ENCODE measurements at places on chromosomes 3 and 15.

DNA sequence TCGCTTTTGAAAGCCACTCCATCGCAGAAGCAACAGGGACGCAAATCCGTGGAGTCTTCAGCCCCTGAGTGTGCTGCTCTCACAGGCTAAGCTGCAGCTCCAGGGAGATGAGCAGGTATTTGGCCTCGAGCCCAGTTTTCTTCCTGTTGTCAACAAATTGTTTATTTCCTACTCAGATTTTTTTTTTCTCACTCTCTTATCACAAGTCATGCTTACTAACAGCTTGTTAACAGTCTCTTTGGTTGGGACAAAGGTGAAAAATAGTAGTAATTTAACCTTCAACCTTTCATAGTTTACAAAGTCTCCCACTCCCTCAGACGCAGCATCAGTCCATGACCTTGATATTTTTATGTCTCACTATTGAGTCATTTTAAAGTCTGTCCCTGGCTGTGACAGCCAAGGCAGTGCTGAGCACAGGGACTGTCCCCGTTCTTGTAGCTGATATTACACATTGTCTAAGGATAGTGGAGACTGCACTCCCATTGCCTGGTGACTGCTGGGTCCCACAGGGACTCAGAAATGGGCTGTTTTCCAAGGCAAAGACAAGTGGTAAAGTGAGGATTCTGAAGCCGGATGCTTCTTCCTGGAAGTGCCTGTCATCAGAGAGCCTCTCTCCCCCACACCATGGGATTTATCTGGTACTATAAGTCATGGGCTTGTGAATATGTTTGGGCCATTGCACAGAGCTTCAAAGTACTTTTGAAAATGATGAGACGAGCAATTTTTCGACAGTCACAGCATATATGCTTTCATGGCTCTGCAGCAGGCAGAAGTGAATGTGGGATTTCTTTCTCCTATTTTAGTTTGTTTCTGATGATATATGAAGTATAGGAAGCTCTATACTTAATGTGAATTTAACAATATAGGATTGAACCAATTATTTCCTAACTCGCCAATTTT lies 59.8 kb upstream of the UNC13C start:
- no peak for DNase-seq

- DNase-seq: no peak
Measured at GRCh38 chr3:33687406-33688010, 30.5 kb downstream of the CLASP2 start.

DNA sequence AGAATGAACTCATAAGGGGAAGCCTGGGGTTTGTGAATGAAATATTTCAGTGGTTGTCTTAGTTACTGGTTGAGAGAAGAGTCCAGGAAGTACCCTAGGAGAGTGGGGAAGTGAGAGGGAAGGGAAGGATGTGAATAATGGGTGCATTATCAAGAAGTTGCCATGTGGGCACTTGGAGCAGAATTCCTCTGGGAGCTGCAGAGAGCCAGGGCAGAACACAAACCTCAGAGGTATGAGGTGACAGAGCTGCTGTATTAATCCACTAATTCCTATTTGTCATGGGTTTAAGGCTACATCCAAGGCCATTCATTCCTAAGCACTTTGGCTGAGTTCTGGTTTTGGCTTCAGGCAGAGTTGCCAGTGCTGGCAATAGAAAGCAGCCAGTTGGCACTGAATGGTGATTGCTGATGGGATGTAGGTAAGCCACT lies 29.0 kb downstream of the NDUFB4 start:
- DNase-seq: no peak

GRCh38 chr15:43876872-43877271 lies 50.1 kb downstream of the WDR76 start:
- no peak for DNase-seq

DNA sequence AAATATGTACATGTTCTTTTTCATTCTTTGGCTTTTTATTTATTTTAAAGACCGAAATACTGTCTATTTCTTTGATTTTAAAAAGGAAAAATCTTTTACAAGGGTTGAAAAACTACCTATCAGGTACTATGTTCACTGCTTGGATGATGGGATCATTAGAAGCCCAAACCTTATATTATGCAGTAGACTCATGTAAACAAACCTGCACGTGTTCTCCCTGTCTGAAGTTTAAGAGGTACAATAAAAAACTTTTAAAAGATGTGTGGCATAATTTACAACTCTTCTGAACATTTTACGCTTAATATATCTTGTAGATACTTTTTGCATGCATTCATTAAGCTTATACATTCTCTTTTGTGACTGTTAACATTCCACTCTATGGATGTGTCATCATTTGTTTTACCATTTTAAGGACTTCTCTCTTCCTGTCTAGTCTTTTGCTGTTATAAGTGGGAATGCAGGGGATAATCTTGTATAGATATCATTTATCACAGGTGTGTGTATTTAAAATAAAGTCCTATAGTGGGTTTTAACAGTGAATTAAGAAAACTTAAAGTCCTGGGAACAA lies 6.2 kb downstream of the MGA start:
- DNase-seq: no peak

DNA sequence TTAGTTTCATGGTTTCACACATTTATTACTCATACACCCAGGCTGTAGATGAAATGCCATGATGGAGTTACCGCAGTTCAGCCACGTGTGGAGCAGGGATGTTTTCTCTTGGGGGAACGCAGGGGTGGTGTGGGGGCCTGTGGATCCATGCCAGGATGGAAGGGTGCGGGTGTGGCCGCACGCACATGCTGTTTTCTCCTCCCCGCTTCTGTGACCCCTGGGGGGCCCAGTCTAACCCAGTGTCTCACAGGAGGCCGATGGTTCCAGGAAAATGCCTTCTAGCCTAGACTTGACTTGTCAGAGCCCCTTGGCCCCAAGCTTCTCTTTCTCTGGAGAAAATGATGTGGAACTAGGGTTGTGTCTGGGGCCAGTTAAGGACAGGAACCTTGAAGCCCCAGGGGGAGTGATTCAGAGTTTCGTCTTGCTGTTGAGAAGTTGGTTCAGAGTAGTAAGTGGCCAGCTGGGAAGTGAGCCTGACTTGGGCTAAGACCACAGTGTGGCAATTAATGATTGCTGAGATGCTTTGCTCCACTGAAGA lies 240.4 kb upstream of the BHLHE40 start:
- no peak for DNase-seq

GRCh38 chr3:1365528-1365927 lies 272.7 kb downstream of the CNTN6 start:
- no peak for DNase-seq

DNA sequence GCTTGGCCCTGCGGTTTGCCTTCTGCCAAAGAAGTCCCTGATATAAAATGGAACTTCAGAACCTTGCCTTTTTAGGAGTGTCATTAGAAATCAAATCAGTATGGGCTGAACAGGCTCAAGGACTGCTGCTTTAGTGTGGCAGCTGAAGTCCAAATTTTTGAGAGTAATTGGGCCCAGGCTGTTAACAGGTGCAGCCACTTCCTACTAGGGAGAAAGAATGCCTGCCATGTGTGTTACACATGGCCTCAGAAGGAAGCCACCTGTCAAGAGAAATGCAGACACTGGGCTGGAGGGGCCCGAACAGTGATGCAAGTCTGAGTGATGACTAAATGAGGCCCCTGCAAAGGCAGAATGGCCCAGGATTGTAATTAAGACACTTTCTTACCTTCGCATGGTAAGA lies 786.7 kb upstream of the CFAP20DC start:
- no peak for DNase-seq

DNA sequence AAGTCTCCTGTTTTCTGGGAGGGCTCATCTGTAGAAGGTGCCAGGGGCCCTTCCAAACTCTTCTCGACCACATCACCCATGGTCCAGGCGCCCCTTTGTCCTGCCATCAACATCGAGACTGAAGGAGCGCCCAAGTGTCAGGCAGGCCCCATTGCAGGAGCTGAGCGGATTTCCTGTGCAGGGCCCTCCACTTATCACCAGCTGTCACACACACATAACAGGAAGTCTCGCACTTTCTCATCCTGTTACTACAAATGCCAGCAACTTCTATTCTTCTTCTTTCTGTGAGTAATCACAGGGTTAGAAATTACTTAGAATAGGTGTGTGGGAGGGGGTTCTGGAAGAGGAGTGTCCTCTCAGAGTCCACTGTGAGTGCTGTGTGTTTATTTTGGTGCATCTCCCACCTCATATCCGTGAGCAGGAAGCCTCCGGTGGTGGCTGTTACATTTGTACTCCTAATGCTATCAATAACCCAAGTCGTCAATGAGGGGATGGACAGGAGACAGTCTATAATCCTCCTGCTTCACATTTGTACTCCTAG lies at the start of gene KLHL6:
TSS of gene KLHL6 (minus strand) at position 166 of the 541 bp plus-strand sequence. CDS start at position 113, 53 bp downstream.
- DNase-seq: peak; percentile 83

DNA sequence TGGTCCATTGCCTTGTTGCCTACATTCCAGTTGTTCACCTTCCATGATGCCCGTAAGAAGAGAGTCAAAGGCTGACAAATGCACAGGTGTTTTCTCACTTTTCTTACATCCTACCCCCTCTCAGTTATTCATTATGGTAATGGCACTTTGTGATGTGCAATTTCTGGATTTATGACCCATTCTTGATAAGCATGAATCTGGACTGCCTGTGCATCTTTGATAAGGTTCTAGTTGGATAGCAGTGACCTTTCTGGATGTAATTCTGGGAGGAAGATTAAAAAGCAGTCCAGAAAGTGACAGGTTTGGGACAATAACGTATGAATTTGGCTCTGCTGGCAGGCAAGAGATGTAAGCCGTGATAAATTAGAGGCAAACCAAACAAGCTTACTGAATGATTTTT lies 101.5 kb downstream of the ROBO2 start:
- DNase-seq: no peak

DNA sequence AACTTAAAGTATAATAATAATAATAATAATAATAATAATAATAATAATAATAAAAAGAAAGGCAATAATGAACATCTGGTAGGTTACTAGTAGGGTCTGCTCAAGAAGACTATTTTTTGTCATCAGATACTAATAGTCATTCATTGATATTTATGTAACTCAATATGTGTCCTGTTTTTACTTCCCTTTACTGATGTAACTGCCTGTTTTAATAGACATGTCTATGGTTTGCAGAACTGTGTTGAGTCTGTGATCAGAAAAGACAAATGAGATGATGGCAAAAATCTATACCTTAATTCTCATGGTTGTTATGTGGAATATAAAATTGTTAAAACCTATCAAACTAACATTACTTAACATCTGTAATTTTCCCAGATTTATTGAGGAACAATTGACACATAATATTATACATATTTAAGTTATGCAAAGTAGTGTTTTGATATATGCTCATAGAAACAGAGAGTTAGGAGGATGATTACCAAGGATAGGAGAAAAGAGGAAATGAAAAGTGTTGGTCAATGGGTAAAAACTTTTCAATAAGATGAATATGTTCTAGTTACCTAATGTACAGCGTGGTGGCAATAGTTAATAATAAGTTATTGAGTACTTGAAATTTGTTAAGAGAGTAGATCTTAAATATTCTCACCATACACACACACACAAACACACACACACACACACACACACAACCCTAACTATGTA lies 699.4 kb downstream of the ZPLD1 start:
- no peak for DNase-seq

DNA sequence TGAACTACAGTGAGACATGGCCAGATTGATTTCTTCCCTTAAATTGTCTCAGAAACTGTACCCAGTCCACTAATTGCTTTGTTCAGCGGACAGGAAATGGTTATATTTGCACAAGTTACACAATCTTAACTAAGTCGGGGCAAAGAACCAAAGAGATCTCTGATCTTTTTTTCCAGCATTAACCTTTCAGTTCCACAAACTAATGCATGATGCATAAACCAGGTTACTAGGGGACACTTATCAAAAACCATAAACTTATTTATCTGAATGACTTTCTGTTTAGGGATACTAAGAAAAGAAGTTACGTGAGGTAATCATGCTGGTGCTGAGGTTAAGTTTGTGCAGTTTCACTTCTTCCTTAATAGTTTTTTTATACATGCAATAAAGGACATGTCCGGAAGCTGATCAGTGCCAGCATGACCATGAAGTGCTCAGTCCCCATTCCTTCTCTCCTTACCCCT lies 22.4 kb downstream of the FNDC3B start:
- DNase-seq: no peak

- no peak for DNase-seq
Measured at GRCh38 chr3:7436542-7436941, 575.6 kb downstream of the GRM7 start.

GRCh38 chr3:47024932-47025331 lies 45.5 kb downstream of the NBEAL2 start:
- no peak for DNase-seq

- no peak for DNase-seq
Measured at GRCh38 chr3:143672396-143673165, 175.7 kb downstream of the SLC9A9 start.

GRCh38 chr3:17844236-17844635 lies 101.8 kb upstream of the TBC1D5 start:
- DNase-seq: no peak

DNA sequence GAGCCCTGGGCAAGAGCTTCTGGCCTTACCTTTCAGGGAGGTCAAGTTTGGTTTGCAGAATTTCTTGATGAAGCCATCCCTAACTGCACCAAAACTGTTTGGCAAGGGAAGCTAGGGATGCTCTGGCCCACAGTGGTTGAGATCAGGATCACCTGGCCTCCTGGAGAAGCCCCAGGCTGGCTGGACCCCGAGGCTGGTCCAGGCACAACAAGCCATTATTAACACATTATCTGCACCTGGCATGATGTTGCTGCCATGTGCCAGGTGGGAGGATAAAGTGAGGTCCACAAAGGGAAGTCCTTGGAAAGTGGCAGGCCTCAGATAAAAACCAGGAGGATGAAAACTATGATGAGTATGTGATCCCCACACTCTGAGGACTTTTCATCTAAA lies 35.9 kb upstream of the DUSP7 start:
- no peak for DNase-seq

DNA sequence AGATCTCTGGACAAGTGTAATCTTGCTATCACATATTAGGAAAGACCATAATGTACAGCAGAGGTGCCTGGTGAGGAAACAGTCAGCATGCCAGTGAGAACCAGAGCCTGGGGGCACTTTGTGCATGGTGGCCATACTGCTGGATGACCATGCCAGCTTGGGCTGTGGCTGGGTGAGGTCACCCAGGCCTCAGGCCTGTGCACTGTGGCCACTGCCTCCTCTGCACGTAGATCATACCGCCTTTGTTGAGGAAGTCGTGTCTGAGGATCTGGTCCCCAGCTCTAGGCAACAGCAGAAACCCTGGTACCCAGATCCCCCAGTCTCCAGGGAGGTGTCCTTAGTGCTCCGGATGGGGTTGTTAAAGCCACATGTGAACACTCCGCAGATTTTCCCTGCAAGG lies 38.9 kb downstream of the ZNF710 start:
- DNase-seq: no peak

Data from stimulated activated CD4-positive, alpha-beta T cell treated with anti-CD3 and anti-CD28 coated beads, Interleukin-15, amount 100 ng/mL, for 24 hours (primary cell).